ENCODE measurements at places on chromosomes 3 and 15.

DNA sequence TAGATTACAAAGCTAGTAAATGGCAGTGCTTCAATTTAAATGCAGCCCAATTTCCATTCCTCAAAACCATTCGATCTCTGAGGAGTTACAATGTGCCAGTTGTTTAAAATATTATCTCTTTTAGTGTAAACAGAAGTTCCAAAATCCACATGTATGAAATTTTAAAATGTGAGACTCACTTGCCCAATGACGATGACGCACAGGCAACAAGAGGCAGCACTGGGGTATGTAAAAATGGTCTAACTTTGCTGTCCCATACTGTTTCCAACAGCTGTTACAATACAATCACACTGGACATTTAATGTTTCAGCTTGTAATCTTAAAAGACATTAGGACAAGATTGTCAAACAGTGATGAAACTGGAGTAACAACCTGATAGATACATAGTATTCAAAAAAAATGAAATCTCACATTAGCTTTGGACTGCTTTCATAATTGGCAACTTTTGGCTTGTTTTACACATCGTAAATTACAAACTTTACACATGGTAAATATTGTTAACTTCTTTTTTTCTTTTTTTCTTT is 12.2 kb downstream of the SLTM start:
- no peak for DNase-seq

DNA sequence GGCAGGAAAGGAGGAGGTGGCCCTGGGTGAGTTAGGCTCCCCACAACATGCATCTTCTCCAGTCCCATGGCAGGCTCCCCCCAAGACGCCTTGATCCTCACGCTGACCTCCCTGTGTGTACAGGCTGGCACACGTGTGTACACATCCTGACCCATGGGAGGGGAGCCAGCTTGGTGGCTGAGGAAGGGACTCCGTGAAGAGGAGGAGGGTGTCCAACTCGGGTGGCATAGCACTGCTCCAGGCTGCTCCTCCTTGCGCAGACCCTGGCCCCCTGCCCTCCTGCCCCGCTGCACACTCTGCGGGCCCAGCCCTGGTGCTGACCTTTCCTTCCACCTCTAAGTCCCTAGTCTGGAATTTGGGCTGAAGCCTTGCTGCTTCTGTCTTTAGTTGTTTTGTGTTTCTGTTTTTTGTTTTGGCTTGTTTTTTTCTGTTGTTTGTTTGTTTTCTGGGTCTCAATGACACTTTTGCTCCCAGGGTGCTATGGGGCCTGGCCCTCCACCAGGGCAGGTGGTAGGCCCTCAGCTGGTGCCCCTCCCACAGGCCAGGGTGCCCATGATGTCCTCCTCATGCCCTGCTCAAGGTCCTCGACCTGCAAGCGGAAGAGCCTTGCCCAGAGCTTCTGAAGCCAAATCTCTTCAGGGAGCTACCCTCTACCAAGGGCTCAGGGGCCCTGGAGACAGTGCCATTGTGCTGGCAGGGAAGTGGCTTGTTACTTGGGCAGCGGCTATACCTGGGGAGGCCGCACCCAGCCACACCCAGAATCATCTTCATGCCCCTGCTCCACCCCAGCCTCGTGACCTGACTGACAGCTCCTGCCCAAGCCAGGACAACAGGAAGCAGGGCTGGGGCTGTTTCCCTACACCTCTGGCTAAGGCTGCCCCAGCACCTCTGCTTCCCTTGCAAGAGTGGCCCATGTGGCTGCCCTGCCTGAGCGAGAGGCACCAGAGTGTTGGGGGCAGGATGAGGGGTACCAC is 5.1 kb downstream of the EPHB3 start:
- DNase-seq, result no peak

- no peak for DNase-seq
Measured at GRCh38 chr3:57958642-57959422, 49.4 kb upstream of the FLNB start.

- no peak for DNase-seq
Measured at GRCh38 chr3:30141927-30142326, 464.5 kb upstream of the TGFBR2 start.

GRCh38 chr3:151794080-151794479 is 19.8 kb upstream of the AADAC start:
- DNase-seq, result no peak

GRCh38 chr3:186060222-186060621 is 48.7 kb downstream of the ETV5 start:
- DNase-seq, result no peak

GRCh38 chr15:63310646-63311045 is 33.2 kb downstream of the APH1B start:
- DNase-seq, result no peak

DNA sequence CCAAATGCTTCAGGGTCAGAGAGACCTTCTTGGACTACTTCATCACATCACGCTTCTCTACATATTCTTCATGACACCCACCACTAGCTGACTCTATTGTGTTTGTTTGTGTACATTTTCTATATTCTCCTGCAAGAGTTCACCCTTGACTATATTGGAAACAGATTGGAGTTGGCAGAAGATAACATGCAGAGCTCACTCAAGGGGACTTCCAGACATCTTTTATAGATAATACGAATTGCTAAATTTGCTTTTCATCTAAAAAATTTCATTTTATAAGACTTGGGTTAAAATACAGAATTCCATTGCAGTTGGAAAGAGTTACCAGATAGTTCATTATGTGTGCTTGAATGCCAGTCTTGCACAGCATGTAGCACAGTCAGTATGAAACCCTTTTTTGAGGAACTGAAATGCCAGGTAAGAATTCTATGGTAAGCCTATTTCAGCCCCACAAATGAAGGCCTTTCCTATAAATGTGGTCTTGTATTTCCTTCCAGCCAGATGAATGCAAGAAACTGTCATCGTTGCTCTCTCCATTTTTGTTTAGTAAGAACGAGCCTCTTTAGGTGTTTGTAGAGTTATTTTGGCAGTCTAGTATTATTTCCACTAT is 177.6 kb downstream of the GHSR start:
- no peak for DNase-seq

DNA sequence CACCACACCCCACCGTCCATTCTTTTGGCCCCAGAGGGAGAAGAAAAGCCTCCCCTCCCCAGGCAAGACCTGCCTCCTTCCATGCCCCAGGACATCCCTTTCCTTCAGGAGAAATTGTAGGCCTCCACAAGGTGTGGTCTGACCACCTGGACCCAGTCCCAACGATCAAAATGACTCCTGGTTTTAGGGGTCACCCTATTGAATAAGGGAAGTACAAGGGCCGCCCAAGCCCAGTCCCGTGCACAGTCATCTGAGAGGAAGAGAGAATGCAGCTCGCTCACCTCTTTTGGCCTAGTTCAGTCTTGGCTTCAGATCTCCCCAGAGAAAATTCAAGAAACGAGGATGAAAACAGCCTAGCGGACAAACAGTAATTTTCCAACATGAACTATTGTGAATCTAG is 249.1 kb downstream of the UACA start:
- no peak for DNase-seq

DNA sequence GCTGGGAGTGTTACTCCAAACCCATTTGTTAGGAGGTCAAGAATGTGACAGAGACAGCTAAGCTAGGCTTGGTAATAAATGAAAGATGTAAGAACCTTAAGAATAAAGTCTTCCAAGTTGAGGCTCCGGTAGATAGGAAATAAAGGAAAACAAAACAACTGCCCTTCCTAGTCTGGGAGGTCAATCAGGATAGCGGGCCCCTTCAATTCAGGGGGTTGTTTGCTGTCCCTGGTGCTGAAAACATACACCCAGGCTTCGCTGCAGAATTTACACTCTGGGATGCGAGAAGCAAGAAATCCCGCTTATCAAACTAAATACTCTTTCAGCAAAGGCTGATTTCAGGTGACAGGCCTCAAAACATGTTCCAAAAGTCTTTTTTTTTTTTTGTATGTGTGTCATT is 393.4 kb downstream of the NTRK3 start:
- DNase-seq, result no peak

All from kidney glomerular epithelial cell (primary cell).